GM12892 (cell line): ENCODE measurements at places on chromosomes 5 and 9.

DNA sequence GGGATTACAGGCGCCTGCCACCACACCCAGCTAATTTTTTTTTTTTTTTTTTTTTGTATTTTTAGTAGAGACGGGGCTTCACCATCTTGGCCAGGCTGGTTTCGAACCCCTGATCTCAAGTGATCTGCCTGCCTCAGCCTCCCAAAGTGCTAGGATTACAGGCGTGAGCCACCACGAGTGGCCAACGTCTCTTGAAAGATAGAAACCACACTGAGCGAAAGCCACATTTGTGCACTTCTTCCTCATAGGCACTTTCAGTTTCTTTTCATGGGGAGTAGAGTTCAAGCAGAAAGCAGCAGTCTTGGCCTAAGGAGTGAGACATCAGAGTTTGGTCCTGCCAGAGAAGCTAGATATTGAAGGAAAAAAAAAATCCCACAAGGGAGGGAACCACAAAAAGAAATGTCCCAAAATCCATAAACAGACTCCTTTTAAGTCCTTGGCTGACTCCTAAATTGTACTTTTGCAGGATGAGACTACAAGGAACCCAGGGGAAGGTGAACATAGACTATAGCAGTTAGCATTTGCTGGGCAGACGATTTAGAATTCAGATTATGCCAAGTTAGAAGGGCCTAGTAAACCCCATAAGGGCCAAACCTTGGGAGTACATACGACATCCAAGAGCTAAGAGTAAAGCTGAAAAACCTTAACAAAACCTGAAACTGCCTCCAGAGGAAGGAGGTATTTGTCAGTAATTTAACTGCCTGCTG is 43.9 kb upstream of the GLIPR2 start:
- DNase-seq, result peak; percentile 18

DNA sequence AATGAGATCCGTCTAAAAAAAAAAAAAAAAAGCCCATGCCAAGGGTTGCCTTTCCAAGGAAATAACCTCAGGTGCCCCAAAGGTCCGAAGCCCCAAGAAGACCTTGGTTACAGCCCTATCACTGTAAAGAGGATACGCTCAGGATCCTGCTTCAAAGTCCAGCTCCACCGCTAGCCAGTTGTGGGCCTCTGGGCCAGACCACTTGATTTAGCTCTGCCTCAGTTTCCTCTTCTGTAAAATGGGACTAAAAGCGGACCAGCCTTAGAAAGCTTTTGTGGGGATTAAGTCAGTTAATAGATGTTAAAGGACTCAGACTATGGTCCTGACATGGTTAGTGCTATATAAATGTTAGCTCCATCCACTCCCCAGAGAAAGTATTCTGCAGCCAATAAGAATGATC is 48.7 kb upstream of the ORM1 start:
- DNase-seq, result no peak

- no peak for DNase-seq
Observed at GRCh38 chr9:134196911-134197310, 32.5 kb upstream of the RNU6ATAC start.

DNA sequence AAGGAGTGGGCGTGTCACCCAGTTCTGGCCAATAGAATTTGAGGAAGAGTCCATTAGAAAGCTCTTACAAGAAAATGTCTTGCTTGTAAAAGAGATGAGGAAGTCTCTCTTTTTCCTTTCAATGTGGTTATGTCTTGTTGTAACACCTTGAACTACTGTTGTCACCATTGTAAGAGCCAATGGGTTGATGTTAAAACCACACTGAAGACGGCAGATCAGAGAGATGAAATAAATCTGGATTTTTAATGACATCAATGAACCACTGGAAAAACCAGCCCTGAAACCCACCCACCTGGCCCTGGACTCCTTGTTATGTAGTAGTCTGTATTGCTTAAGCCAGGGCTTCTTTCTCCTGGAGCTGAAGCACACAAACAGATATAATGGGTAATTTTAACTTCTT is 83.8 kb upstream of the ERCC6L2 start:
- DNase-seq, result no peak

DNA sequence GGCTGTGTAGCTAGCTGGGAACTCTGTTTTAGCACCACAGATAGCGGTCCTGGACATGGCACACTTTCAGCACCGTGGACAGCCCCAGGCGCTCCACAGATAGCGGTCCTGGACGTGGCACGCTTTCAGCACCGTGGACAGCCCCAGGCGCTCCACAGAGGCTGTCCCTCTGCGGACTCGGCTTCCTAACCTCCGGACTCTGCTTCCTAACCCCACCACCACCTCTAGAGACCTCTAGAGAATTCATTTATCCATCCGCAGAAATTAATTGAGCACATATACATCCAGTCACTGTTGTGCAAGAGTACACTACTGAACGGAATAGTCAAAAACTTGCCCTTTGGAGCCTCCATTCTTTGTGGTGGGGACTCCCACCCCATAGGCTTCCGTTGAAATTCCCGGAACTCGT is 27.4 kb downstream of the UNC5A start:
- DNase-seq, result no peak

- no peak for DNase-seq
Observed at GRCh38 chr9:7242126-7242525, 484.4 kb downstream of the KDM4C start.

GRCh38 chr9:68493958-68494577 is 46.6 kb downstream of the TMEM252 start:
- DNase-seq, result no peak
